ENCODE measurements at places on chromosomes 13 and 19. TPM values are rescaled to one million over a fixed set of nuclear protein-coding genes. Genes with fewer than 3 reads are reported as not detected.
A peak's percentile ranks its signal among the peaks of the same experiment; 100 is the strongest.

DNA sequence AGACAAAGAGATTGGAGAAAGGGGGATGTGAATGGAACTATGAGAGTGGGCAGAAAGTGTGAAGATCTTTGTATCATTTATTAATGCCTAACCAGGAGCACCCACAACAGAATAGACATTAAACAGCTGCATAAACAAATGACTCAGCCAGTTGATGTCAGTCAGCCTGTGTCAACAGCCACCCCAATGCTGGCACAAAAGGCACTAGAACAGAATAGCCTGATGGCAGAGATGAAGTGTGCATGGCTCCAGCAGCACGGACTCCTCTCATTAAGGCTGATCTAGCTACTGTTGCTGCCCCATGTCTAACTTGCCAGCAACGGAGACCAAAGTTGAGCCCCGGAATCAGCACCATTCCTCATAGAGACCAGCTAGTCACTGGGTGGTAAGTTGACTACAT is 7.8 kb downstream of the CPB2 start:
- no peak for DNase-seq

DNA sequence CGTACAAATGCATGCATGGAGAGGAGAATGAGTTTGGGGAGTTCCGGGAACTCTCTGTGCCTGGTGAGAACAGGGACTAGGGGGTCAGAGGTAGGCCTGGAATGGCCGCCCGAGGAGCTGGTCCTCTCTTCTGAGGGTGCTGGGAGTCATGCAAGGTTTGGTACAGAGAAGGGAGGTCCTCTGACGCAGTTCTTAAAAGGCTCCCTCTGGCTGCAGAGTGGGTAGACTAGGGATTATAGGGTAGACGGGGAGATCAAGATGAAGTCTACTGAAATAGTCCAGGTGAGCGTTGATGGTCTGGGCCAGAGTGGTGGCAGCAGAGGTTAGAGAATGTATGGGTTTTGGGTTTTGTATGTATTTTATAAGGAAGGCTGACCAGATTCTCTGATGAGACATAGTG is 796 bp downstream of the ZNF304 start:
- DNase-seq = peak; percentile 4

DNA sequence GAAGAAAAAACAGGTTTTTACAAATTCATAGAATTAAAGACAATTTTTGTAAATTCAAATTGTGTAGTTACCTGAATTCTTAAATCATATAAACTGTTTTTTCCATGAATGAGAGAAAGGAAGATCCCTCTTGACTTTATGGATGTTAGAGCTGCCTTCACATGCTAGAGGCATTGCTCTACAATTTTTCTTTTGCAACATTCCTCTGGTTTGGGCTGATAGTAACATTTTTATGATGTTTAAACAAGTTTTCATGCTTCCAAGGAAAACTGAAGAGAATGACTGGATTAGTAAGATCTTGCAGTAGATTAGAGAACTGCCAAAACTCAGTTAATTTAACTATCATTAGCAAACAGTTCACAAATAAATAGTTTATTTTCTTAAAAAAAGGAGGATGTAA is 250.6 kb downstream of the GPC6 start:
- peak; percentile 27 for DNase-seq

- no peak for DNase-seq
Observed at GRCh38 chr13:114106991-114107685, 25.3 kb downstream of the RASA3 start.

DNA sequence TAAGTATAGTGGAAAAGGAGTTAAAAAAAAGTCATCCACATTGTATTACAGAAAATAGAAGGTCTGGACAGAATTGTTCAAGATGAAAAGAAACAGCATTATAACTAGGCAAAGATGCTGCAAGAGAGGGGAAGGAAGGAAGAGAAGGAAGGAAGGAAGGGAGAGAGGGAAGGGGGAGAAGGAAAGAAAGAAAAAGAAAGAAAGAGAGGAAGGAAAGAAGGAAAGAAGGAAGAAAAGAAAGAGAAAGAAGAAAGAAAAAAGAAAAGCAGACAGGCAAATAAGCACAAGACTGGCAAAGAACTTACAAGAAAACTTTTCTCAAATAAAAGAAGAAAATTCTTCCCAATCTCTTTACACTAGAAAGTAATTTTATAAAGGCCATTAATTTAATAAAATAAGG is 15.1 kb upstream of the FLT1 start:
- DNase-seq = no peak

- DNase-seq = no peak
Observed at GRCh38 chr13:35256459-35257148, 219.9 kb downstream of the MAB21L1 start.

GRCh38 chr13:44300895-44301638 is 72.6 kb upstream of the SERP2 start:
- peak; percentile 87 for DNase-seq

GRCh38 chr19:39481229-39481545 is 549 bp downstream of the TIMM50 start:
- DNase-seq = no peak

The ADAMTSL5 gene
- total RNA-seq = 0.90 TPM

The OR10H1 gene
- total RNA-seq = not detected

DNA sequence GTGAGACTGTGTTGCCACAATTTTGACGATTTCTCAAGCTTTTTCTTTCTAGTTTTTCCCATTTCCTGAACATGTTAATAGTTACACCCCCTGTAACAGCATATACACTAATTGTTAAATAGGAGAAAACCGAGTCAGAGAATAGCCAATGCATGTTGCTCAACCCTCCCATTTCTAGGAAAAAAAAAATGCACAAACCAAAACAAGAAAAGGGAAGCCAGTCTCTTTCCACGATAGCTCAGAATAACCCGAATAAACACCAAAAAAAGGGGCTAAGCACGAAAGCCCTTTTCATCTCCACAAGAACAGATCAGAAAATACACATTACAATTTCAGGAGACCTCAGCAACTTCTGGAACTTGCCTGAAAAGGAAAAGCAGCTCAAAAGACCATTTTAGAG is 16.3 kb downstream of the LATS2 start:
- no peak for DNase-seq

- DNase-seq = no peak
Observed at GRCh38 chr13:107234319-107235073, 666.6 kb upstream of the ARGLU1 start.

GRCh38 chr13:99878921-99879610 is 92.5 kb downstream of the ZIC5 start:
- DNase-seq = no peak

- no peak for DNase-seq
Observed at GRCh38 chr13:102944821-102945220, 99.0 kb downstream of the ERCC5 start.

The PCDH9 gene
- 10.2 TPM for total RNA-seq

The EBI3 gene
- 0.36 TPM for total RNA-seq

DNA sequence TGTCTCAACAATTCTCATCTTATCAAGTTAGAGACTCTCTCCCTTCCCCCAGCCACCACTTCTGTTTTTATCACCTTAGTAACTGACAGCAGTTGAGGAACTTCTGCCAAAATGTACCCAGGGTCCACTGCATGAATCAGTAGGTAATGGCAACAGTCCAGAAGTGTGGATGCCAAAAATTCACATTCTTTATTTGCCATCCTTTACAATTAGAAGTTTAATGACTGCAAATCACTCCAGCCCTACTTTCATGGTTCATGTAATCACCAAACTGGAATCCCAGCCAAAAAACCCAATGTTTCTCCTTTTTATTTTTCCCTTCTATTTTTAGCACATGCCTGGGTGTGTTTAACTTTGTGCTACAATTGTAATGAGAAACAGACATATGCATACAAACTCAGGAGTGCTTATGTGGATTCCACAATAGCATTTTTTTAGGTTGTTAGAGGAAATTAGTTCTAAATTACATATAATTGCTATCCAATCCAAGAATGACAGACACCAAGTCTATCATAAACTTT is 243.5 kb downstream of the RGCC start:
- peak; percentile 66 for DNase-seq

DNA sequence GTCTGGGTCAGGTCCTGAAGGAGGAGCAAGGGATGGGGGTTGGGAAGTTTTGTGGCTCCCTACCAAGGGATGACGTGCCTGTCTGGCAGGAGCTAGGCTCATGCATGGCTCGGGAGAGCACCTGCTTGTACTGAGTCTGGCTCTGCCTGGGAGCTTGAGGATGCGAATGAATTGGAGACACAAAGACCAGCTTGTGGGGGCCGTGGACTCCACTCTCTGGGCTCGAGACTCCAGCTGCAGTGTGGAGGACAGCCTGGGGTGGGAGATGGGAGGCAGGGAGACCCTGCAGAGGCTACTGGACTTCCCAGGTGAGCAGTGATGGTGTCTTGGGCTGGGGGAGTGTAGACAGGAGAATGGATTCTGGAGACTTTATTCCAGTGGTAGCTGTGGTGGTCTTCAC is 15.2 kb upstream of the URI1 start:
- no peak for DNase-seq

The PLIN3 gene
- 246 TPM for total RNA-seq

The FCER2 gene
- total RNA-seq = not detected

Measured in IMR-90 (cell line).